NCI-H2227 treated with DMSO at 0.1 percent for 48 hours (cell line): ENCODE measurements at places on chromosomes 16 and 17.
A peak's percentile ranks its signal among the peaks of the same experiment; 100 is the strongest.

DNA sequence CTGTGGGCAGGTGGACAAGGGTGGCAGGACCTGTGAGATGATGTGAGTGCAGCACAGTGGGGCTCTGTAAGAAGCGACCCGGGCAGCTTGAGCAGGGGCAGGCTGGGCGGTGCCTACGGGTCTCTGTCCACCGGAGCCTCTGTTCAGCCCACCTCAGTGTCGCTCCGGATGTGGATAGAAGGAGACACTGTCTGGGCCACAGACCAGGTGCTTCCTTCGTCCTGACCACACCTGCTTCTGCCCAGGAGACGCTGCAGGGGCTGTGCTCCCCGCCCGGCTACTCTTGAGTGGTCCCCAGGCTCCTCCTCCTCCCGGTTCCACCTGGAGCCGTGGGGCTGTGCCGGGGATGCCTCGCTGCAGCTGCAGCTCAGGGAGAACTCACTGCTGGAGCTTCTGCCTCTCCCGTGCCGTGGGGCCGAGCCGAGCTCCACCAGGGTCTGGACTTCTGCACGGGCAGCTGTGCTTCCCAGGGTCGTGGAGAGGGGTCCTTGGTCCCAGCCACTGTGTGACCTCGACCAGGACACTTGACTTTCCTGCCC, 21.5 kb downstream of the METRNL start:
- no peak for DNase-seq

- no peak for DNase-seq
Measured at GRCh38 chr16:54281535-54282201, 4.9 kb downstream of the IRX3 start.

GRCh38 chr17:54900457-54901229, at the start of gene TOM1L1:
TOM1L1 (plus strand) TSS chr17:54900852; CDS start chr17:54900866, 14 bp downstream.
- peak; percentile 75 for DNase-seq

DNA sequence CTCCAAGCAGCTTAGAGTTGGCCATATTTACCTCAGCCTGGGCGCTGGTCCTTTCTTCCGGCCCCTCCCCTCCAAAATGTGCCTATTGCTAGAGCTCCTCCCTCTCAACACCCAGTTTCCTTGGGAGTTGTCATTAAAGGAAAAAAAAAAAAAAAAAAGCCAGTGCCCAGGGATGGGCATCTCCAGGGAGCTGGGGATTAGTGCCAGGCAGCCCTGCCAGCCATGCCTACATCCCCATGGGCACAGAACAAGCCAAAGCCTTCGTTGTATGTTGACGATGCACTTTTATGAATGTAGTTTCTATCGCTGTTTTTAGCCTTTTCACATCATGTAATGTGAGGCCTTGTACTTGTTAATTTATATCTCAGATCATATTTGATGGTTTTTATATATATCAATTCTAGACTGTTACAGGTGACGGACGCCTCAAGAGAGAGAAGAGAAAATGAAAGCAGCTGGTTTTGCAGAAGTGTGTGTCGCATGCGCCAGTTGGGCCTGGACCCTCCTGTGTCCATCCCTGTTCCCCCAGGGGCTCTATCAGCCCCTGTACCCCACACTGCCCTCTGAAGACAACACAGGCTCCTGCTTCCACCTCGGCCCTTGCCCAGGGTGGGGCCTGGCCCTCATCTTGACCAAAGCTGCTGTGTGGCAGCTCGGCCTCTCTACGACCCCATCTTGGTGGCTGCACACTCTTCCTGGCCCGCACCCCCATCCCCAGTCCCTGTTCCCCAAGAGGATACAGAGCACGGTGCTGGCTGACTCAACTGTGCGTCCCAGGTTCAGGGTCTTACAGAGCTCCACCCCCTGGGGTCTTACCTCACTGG, 4.8 kb downstream of the LIMD2 start:
- no peak for DNase-seq

GRCh38 chr17:7912927-7913524, 3.1 kb downstream of the RNF227 start:
- peak; percentile 26 for DNase-seq

DNA sequence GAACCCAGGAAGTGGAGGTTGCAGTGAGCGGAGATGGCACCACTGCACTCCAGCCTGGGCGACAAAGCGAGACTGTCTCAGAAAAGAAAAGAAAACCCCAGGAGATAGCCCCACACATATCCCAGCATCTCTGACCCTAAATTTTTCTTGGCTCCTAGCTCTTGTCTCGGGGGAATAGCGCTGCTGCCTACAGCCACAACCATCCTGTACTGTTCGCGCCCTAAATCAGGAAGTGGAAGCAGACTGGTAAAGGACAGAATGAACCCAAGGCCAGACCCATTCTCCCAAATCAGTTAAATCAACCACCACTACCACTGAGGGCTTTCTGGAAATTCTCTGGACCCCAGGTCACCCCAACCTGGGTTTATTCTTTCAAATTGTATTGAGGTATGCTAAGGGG, 1.7 kb downstream of the CTDNEP1 start:
- no peak for DNase-seq

DNA sequence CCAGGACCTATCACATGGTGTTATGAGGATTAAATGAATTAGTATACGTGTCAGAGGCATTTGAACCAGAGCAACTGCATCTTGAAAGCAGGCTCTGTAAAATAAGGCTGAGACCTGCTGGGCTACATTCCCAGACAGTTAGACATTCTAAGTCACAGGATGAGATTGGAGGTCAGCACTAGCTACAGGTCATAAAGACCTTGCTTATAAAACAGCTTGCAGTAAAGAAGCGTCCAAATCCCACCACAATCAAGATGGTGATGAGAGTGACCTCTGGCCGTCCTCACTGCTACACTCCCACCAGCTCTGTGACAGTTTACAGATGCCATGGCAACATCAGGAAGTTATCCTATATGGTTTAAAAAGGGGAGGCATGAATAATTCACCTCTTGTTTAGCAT, 71.8 kb downstream of the IRF8 start:
- DNase-seq: no peak

GRCh38 chr16:1778200-1779179, 3.9 kb downstream of the SPSB3 start:
- no peak for DNase-seq

GRCh38 chr17:1108478-1108764, 71.4 kb downstream of the ABR start:
- no peak for DNase-seq

DNA sequence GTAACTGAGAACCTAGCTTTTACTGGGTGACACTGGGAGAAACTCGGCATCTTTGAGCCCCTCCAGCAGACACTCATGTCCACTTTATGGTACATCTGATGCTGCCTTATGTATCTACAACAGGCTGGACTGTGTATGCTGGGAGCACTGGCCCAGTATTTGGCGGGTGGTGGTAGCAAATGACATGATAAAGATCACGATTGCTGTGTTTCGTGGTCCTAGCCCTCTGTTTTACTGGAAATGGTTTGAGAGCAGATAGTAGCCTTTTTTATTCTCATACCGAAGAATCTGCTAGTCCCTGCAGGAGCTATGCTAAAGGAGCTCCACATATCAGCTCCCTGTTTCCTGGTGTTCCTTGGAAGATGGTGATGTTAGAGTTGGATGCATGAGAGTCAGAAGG, 150.3 kb downstream of the CCDC182 start:
- DNase-seq: no peak

DNA sequence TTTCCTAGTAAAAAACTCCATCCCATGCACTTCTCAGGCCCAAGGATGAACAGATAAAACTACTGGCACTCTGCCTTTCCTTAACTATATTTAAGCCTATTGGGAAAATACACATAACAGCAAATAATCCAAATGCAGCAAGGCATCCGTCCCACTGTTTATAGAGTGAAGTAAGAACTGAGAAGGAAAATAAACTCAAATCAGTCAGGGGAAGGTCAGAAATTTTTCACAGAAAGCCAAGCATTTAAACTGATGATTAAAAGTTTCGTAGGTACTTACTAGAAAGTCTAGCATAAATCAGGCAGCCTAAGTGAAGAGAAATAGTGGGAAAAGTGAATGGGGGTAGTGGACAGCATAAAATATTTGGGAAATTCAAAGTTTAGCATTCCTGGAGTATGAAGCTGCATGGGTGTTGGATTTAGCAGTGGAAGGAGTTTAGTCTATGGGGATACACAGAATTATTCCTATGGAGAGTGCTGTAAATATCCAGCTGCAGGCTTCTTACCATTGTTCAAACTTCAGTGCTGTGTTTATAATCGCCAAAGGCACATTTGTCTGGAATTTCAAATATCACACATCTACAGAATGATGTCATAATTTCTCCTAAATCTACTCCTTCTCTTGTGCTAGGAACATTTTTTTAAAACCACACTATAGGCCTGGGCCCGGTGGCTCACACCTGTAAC, 1131.0 kb upstream of the GOT2 start:
- no peak for DNase-seq

DNA sequence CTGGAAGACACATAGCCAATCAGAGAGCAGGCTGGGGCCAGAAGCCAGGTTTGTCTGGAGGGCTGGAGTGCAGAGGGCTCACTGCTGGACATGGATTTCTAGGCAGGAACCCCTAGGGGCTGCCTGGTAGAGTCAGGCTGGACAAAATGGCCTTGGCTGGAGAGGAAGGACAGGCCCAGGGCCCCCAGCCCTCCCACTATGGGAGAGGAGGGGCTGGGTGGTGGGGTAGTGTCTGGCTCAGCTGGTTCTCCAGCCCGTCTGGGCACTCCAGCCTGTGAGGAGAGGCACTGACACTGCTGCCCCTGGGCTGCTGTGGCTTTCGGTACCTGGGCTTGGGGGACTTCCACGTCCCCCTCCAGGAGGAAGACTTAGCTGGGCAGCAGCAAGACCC, 21.7 kb upstream of the DOK4 start:
- no peak for DNase-seq

DNA sequence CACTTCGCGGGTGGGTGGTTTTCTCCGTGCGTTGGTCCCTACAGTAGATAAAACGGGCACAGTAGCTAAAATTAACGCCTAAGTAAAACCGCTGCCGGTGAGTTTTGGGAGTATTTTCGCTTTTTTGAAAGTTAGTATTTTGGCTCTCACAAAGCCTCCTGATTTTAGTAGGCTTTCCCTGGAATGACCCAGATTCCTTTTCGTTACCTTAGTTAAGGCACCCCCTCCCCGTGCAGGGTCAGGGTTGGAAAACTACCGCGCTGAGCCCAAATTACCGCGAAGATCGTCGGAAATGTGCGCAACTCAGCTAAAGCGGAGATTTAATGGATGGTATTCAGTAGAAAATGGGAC, 28.3 kb upstream of the ST6GALNAC1 start:
- DNase-seq: no peak

DNA sequence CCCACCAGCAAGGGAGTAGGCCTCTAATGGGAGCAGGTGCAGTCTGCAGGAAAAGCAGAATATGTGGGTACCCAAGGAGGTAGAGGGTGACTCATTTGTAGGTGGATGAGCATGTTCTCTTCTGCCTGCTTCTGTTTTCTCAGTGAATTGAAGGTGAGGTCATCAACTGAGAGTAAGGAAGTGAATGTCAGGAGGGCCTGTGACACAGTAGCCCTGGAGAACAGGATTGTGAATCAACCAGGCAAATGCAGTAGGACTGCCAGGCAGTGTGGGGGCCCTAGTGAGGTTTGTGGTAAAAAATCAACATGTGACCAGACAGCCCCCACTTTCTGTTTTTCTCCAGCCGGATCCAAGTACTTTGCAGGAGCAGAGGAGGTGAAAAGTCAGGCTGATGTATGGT, 150.5 kb upstream of the SOX9 start:
- DNase-seq: no peak

- DNase-seq: peak; percentile 83
Measured at GRCh38 chr17:75031972-75032719, 14.6 kb downstream of the ATP5PD start.

- DNase-seq: no peak
Measured at GRCh38 chr17:3026856-3027751, 36.3 kb downstream of the OR1D5 start.

- DNase-seq: no peak
Measured at GRCh38 chr17:31673076-31673475, 186.0 kb downstream of the COPRS start.

DNA sequence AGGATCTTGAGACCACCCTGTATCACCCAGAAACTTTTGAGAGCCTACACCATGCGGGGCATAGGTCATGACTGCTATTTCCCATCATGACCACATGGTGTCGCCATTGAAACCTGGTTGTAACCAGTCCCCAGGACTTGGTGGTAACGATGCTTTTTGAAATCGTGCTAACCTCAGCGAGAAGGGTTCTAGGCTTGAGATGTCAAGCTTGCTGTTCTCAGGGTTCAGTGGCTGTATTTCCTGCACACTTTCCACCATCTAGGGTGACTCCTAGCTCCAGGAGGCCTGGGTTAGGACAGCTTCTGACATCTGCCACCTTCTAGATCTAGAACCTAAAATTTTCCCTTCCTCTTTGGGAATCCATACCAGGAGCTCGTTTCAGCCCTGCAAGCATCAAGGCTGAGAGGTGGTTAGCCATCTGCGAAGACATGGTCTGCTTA, 13.0 kb upstream of the SPNS3 start:
- DNase-seq: peak; percentile 42

DNA sequence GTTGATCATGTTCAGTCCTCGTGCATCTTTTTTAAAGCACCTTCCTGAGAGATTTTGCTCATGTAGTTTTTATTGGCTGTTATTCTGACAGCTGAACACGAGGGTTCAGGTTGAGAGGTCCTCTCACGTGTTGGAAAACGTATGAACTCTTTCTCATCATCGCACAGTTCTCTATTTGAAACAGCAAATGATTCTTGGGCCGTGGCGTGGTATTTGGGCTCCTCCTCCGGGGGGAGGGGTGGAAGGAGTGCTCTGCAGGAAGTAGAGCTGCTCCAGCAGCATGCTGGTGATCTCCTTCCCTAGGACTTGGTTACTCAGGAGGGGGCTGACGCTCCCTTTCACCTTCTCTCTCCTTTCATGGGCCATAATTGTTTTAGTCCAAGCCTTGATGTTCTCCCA, 70.4 kb downstream of the KSR1 start:
- peak; percentile 13 for DNase-seq

- DNase-seq: no peak
Measured at GRCh38 chr16:89621698-89622409, 8.4 kb downstream of the DPEP1 start.

GRCh38 chr17:46109603-46110189, 83.5 kb downstream of the KANSL1 start:
- no peak for DNase-seq

DNA sequence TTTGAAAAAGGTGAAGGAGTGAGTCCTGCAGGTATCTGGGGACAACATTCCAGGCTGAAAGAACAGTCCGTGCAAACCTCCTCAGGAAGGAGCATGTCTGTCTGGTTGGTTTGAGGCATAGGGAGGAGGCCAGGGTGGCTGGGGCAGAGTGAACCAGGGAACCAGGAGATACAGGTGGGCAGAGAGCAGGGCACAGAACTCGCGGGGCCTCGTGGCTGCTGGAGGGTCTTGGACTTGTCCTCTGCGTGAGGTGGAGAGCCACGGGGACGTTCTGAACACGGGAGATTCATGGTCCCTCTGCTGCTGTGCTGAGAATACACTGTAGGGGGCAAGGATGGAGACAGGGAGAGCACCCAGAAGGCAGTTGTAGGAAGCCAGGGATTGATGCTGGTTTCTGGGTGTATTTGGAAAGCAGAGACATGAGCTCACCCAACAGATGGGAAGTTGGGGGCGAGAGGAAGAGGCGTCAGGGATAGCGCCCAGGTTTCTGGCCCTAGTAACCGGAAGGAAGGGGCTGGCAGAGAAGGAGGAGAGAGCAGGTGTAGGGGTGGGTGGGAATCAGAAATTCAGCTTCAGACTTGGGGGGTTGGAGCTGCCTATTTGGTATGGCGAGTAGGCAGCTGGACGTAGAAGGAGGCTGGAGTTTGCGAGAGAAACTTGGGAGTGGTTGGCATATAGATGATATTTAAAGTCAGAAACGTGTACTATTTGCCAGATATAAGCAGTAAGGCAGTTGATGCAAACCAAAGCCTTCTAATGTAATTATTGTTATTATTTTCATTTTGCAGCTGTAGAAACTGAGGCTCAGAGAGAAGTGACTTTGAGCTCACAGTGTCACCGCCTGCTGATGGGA, at the start of gene CCL17:
Gene CCL17, plus strand, starts transcription at position 803 of the 853 bp plus-strand sequence. CDS start 9,166 bp downstream, outside the sequence.
- no peak for DNase-seq

- DNase-seq: peak; percentile 64
Measured at GRCh38 chr16:30761427-30761927, 385 bp downstream of the CFAP119 start.
